ENCODE measurements at places on chromosomes 2 and 18.
A peak's percentile ranks its signal among the peaks of the same experiment; 100 is the strongest.

DNA sequence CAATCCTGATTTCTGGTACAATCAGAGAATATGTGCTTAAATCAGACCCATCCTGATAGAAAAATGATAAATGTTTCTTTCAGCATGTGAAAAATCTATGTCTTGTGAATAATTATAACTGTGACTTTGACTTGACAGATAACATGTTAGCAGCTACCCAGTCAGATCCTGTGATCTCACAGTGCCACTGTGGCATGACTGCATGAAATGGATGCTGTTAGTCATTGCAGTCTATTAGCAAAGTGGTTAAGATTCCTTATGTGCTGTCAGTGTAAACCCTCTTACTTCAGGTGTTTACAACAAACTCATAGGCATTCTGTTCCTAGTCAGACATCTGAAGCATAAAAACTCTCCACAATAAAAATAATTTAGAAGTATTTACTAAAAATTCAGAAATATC lies 244.6 kb upstream of the RND3 start:
- peak; percentile 64 for DNase-seq

- DNase-seq, result peak; percentile 94
Measured at GRCh38 chr2:133780099-133780996, 212.1 kb upstream of the NCKAP5 start.

DNA sequence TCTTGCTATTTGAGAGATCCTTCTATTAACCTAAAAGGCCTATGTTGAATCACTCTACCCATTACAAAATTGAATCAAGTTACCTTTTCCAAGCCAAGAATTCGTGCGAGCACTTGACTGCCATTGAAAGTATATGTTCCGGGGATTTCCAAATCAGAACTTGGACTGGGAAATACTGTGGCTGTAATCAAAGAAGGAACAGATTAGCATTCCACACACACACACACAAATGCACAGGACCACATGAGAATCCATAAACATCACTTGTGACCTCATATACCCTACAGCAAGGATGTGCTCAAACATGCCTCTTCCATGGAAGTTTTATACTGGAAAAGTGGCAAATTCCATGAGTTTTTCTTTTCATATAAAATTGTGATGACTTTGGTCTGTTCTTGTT lies 86.0 kb downstream of the ABCA12 start:
- no peak for DNase-seq

DNA sequence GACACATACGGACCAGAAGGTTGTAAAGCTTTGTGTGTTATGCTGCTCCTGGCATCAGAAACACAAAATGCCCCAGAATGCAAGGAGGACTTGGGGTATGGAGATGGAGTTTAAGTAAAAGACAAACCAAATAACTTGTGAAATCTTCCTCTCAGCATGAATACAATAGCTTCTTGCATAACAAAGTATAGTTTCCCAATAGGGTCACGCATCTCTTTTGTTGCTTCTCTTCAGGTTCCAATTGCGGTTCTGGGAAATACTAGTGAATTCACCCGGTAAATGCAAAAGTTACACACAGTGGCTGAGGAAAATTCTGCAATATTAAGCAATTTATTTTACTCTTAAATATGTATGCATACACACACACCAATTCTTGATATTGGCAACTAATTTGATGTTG lies 339.2 kb upstream of the EPHA4 start:
- DNase-seq, result no peak

- DNase-seq, result peak; percentile 73
Measured at GRCh38 chr18:58224425-58224750, 180.4 kb downstream of the NEDD4L start.

DNA sequence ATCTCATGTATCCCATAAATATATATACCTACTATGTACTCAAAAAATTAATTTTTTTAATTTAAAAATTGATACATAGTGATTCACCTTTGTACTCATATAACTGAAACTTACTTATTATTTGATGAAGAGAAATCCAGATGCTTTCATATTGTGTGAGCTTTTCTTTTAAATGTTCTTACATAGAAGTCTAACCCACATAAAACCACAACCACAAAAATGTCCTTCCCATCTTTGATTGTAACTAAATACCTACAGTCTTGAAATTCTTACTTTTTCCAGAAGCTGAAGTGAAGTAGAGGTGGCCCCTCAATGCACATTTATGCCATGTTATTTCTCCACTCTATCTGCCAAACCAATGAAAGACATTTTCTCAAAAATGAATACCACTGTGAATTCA lies 117.9 kb upstream of the COL5A2 start:
- DNase-seq, result no peak

- DNase-seq, result no peak
Measured at GRCh38 chr2:40752796-40753195, 300.9 kb upstream of the SLC8A1 start.

DNA sequence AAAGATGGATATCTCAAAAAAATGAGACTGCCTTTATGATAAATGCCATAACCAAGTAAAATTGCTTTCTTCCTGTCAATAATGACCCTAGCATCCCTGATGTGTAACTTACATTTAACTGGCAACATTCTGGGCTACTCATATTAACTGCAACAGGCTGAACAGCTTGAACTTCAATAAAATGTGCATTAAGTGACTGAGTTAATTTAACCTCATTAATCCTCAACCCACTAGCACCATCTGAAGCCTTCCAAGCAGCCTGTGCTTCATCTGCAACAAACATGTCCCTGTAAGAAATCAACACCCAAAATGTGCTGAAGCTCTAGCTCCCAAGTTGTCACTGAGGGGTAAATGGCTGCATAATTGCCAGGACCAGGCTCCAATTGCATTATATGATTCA lies 296.2 kb upstream of the ZC3H15 start:
- no peak for DNase-seq

DNA sequence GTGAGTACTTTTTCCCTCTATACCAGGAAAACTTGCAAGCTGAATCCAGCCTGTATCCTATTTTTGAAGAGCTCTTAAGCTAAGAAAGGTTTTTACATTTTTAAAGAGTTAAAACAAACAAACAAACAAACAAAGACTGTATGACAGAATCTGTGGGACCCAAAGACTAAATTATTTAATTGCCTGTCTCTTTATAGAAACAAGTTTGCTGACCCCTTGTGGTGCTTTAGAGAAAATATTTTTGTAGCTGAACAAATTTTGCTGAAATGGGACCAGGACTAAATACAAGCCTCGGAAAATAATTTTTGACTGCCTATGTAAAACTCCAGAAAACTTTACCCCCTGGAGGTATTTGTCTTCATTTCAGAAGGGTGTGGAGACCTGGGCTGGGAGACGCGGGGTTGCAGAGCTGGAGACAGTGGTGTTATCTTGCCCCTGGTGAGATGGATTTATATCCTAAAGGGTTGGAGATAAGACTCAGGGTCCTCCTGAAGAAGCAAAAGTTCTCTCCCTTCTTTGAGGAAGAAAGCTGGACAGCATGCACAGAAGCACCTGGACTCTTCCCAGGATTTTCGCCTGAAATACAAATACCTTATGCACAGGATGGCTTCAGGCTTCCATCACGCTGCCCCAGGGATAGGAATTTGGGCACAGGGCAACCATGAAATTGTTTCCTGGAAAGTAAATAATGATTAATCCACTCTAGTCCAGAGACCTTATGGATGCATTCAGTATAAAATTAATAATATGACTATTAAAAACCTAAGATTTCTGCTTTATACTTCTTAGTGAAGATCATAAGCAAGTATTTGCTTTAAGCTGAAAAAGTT lies 54.3 kb downstream of the TMX3 start:
- DNase-seq, result peak; percentile 69

DNA sequence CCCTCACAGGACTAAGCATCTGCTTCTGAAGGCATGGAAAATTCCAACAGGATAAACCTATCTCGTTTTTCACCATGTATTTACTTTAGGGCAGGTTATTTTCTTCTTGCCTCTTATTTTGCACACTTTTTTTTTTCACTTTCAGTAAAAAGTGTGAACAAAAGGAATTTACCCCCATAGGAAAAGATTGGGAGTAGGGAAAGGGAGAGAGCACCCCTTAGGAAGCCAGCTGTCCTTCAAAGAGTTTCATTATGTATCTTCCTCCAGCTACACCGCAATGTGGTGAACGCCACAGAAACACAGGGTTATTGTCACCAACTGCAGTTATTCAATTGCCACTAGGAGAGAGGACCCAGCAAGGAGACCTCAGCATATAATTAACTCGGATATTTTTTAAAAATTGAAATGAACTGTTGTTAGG lies 286.2 kb upstream of the VRK2 start:
- DNase-seq, result peak; percentile 21

- DNase-seq, result no peak
Measured at GRCh38 chr2:41932241-41933045, 115.4 kb upstream of the PKDCC start.

GRCh38 chr2:69499966-69500365 lies 62.7 kb upstream of the NFU1 start:
- DNase-seq, result no peak

- no peak for DNase-seq
Measured at GRCh38 chr2:63819256-63819655, 22.4 kb upstream of the UGP2 start.

DNA sequence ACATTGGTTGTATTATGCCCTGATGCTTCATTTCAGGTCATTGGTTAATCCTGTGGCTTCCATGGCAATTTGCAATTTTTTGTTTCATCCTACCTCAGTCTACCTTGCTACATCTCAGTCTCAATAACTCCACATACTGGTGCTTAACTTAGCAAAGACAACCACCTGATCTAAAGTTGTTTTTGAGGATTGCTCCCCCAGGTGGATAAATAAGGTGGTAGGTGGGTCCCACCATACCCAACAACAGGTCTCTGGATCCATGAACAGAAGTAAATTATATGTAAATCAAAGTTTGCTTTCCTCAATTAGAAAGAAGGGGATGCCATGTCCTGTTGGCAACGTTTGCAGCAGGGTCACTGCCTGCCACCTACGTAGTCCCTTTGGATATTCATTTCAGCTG lies 7.0 kb downstream of the XIRP2 start:
- DNase-seq, result peak; percentile 25

GRCh38 chr2:164368896-164369295 lies 252.4 kb downstream of the GRB14 start:
- DNase-seq, result no peak

DNA sequence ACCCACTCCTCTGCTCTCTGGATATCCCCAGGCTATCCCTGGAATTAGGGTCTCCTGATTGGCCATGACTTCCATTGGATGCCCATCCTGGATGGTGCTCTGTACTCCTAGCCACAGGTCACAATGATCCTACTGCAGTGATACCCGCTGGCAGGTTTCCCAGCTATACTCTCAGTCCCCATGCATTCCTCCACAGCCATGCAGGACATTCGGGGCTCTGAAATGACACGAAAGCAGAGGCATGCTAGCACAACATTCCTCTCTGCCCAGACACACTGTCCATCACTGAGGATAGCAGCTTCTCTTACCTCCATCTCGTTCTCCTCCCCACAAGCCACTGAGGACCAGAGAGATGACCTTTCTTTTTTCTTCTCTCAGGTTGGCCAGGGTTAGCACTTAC lies 51.7 kb upstream of the SPATS2L start:
- DNase-seq, result no peak

Measured in PC-3 (cell line).